ENCODE measurements at places on chromosomes 4 and X. TPM values are rescaled to one million over a fixed set of nuclear protein-coding genes. Genes with fewer than 3 reads are reported as not detected.

GRCh38 chr4:9849538-9849920 lies 68.1 kb downstream of the DRD5 start:
- no peak for DNase-seq

GRCh38 chr4:76179398-76180318 lies 31.5 kb upstream of the NUP54 start:
- peak; percentile 88 for DNase-seq

GRCh38 chr4:83850435-83850834 lies 314.5 kb downstream of the GPAT3 start:
- DNase-seq, result no peak

Gene INTU
- total RNA-seq, result 33.4 TPM

Gene UFSP2
- total RNA-seq, result 22.1 TPM

Gene FGF13
- 24.5 TPM for total RNA-seq

GRCh38 chr4:37977471-37978247 lies 17.5 kb downstream of the PTTG2 start:
- DNase-seq, result peak; percentile 58

DNA sequence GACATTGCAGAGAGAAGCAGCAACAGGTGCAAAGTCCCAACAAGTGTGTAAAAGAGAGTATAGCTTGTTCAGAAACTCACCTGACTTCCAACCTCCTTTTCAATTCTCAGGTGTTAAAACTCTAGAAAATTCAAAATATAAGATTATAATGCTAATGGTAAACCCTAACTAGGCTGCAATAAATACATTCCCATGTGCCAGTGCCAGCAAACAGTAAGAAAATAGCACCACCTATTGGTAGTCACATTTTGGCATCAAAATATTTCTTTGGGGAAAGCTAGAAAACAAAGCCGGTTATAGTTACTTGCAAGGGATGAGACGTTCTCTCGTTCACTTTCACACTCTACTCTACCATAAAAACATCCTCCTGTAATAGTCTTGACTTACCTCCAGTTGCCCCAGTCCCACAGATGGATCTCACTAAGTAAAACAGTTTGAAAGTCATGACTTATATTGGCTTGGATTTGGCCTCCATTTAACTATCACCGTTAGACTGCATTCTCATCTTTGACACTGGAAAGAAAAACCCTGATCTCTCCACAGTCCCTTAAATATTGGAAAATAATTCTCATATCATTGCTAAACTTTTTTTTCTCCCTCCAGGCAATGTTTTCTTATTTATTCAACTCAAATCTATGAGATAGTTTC lies 9.6 kb downstream of the BMP3 start:
- DNase-seq, result no peak

DNA sequence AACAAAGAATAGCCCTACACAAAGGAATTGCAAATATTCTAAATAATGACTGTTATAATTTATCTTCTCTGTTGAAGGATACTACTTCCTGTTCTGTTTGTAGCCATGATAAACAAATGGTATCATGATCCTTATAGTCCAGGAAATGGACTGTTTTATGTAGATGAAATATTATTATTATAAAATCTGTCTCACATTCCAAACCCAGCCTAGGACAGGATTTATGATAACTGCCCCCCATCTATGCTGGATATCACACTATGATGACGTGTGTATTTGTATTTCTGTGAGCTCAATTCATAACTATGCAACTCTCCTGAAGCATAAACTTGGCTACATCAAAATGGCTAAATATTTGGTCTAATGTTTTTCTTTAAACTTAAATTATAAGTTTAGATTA lies 21.3 kb downstream of the DMD start:
- DNase-seq, result no peak

Gene KCND1
- total RNA-seq, result 7.1 TPM

Gene MMGT1
- 22.0 TPM for total RNA-seq

Gene VEGFC
- 2.5 TPM for total RNA-seq

Gene EDA2R
- total RNA-seq, result 1.6 TPM

Measured in dorsolateral prefrontal cortex (tissue), 122 donors.